MV-4-11 (cell line): ENCODE measurements at places on chromosomes 12 and 14.

- peak; percentile 87 for DNase-seq
Observed at GRCh38 chr12:111437816-111438454, 32.2 kb downstream of the SH2B3 start.

DNA sequence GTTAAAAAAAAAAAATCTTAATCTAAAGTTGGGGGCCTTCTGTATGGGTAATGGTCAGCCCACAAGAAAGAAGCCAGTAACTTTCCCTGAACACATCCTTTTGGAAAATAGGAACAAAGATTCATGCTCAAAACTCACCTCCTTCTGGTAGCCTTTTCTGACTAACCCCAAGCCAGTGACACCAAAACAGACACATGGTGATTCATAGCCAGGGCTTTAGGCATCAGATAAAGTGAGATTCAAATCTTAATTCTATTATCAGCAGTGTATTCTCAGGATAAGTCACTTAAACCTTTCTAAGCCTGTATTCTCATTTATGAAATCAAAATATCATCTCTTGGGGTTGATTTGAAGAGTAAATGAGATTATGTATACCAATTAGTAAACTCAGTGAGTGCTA, 4.9 kb downstream of the ATP5MC2 start:
- DNase-seq = no peak

GRCh38 chr12:14138495-14138894, 157.1 kb upstream of the GRIN2B start:
- DNase-seq = no peak

- DNase-seq = no peak
Observed at GRCh38 chr12:120438495-120439198, 734 bp downstream of the COX6A1 start.

- no peak for DNase-seq
Observed at GRCh38 chr14:93480867-93481266, 50.1 kb downstream of the UNC79 start.

DNA sequence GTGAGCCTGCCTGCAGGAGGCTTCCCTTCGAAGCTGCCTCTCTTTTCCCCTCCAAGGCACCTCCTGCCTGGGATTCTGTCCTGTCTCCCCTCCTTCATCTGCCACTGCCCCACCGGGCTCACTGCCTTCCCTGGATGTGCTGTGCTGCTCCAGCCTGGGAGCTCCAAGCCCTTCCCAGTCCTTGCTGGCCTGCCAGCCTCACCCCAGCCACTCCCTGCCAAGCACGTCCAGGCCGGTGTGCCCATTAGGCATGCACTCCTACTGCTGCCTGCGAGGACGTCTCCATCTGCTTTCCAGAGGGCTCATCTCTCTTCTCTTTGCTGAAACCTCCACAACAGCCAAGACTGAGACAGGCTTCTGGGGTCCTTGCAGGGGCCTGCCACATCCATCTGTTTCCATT, 8.4 kb upstream of the SLC25A47 start:
- no peak for DNase-seq

GRCh38 chr12:5379749-5380496, 52.0 kb upstream of the NTF3 start:
- DNase-seq = peak; percentile 16

DNA sequence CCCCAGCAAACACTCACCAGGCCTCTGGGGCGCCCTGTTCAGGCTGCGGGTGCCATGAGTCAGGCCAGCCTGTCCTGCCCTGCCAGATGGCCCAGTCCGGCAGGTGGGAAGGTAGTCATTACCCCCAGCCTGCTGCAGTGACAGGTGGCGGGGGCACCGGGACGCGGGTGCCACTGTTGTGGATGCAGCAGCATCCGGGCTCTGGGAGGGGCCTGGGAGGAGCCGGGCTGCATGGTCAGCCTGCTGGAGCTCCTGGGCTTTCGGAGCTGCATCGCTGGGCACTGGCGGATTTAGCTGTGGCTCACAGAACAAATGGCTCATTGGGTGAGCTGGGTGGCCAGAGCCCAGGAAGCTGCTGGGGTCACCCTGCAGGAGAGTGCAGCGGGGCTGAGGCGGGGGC, 13.5 kb downstream of the CEP170B start:
- DNase-seq = no peak

GRCh38 chr12:9066755-9067423, 48.8 kb downstream of the A2M start:
- DNase-seq = peak; percentile 8

DNA sequence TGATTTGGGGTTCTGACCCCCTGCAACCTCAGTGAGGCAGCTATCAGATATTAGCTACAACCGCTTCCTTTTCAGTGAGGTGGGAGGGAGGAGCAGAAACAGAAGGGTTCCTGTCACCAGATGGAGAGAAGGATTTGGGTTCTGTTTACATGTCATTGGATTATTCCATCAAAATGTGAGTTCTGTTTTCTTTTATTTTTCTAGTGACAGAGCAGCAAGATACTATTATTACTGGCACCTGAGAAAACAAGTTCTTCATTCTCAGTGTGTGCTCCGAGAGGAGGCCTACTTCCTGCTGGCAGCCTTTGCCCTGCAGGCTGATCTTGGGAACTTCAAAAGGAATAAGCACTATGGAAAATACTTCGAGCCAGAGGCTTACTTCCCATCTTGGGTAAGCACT, 52.8 kb downstream of the FRMD6 start:
- DNase-seq = no peak

DNA sequence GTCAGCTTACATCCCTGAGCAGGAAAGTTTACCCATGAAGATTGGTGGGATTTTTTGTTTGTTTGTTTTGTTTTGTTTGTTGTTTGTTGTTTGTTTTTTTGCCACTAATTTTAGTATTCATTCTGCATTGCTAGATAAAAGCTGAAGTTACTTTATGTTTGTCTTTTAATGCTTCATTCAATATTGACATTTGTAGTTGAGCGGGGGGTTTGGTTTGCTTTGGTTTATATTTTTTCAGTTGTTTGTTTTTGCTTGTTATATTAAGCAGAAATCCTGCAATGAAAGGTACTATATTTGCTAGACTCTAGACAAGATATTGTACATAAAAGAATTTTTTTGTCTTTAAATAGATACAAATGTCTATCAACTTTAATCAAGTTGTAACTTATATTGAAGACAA, 37.6 kb downstream of the CD9 start:
- no peak for DNase-seq

GRCh38 chr14:88496414-88496813, 58.4 kb downstream of the PTPN21 start:
- no peak for DNase-seq

DNA sequence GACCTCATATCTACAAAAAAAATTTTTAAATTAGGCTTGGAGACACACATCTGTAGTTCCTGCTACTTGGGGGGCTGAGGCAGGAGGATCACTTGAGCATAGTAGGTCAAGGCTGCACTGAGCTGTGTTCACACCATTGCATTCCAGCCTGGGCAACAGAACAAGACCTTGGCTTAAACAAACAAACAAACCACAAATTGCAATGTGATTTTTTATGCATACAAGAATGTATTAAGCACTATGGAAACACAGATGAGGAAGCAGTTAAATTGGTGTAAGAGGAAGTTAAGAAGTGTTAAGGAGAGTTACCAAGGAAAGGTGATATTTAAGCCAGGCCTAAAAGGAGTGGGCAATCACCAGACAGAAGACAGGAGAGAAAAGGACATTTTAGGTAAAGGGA, 83.6 kb upstream of the HECTD1 start:
- DNase-seq = peak; percentile 72

DNA sequence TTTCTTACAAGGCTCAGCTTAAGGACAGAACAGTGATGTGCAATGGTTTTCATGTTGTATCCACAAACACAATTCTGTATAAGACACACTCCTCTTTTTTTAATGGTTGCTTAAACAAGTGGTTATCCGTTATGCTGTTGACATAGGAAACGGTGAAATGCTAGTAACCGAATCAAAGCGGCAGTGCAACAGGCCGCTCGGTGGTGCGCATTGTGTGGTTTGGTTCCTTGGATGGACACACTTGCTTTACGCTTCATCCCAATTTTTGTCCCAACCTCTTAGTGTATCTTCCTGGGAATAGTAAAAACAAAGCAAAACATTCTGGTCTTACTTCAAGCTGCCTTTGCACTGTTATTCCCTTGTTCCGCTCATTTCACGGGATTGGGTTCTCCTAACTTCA, 650 bp upstream of the PTGER2 start:
- DNase-seq = peak; percentile 22

GRCh38 chr14:22438742-22439141, 150.3 kb downstream of the DAD1 start:
- DNase-seq = peak; percentile 25

GRCh38 chr14:50360851-50361250, 35.8 kb downstream of the CDKL1 start:
- DNase-seq = no peak

- DNase-seq = peak; percentile 39
Observed at GRCh38 chr14:36019126-36019525, 157.4 kb downstream of the PTCSC3 start.

DNA sequence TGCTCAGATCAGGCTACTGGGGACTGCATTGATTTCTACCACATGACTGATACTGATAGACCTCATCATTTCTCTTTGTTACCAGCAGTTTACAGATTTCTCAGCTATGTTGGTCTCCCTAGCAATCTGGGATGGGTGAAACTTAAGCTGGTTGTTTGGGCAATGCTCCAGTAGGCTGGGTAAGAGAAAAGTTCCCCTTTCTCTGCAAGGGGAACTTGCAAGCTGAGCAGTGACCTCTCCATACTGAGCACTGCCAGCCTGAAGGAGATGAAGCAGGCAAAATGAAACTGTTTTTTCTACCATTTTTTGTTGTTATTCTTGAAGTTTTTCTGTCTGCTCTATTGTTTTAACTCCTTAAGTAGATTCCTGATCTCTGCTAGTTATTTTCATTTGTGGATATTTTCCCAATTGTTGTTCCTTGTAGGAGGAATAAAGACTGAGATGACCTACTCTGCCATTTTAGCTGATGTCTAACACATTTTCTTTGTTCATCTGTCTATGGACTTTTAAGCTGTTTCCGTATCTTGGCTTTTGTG, 1.3 kb upstream of the OR4M1 start:
- DNase-seq = peak; percentile 93

- DNase-seq = no peak
Observed at GRCh38 chr14:44403193-44403592, 103.9 kb downstream of the FSCB start.

DNA sequence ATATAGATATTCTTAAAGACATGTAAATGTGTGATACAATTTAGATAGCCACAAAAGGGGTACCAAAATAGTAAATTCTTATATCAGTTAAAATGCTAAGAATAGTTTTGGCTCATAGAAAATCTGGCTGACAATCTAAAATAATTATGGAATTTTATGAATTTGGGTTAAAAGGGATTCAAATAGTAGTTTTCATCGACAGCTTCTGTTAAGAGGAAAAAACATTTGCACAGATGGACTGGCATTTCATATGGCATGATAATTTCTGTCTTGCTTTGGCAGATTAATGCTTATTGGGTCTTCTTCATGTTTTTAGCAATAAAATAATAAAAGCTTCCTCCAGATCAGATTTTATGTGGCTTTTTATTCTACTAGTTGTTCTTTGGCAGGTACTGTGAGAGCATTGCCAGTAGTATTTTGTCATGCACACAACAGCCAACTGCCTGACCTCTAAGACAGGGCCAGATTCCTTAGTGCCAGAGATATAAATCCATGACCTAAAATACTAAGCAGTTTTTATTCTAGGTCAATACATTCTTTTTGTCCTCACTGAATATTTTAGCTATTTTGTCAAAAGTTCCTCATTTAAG, 9.1 kb downstream of the ABCD2 start:
- no peak for DNase-seq

GRCh38 chr14:100146531-100147091, 12.8 kb downstream of the DEGS2 start:
- no peak for DNase-seq

- DNase-seq = no peak
Observed at GRCh38 chr14:31442284-31442683, 15.0 kb downstream of the DTD2 start.

DNA sequence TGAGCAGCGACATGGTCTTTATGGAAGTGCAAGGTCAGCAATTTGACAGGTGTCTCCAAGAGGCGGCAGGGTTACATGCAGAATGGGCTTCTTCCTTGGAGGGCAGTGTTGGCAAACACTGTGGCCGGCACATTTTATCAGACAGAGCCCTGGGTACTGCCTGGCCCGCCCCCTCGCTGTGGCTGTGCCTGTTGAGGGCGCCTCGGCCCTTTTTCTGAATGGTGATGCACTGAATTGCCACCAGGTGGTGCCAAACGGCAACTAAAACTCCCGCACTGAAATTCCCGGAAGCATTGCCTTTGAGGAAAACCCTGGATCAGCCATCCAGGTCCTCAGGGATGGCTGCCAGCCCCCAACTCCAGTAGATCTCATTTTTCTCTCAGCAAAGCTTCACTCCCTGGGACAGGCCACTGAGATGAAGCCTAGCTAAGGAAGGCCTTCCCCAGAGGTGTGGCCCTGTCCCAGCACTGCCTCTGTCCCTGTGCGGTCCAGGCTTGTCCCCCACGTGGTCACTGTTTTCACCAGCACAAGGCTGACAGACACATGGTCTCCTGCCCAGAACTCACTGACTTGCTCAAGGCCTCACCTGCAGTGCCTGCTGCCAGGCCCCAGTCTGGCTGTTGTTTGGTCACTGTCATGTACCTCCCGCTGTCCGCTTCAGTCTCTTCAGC, 73.6 kb downstream of the TESC start:
- DNase-seq = peak; percentile 39

DNA sequence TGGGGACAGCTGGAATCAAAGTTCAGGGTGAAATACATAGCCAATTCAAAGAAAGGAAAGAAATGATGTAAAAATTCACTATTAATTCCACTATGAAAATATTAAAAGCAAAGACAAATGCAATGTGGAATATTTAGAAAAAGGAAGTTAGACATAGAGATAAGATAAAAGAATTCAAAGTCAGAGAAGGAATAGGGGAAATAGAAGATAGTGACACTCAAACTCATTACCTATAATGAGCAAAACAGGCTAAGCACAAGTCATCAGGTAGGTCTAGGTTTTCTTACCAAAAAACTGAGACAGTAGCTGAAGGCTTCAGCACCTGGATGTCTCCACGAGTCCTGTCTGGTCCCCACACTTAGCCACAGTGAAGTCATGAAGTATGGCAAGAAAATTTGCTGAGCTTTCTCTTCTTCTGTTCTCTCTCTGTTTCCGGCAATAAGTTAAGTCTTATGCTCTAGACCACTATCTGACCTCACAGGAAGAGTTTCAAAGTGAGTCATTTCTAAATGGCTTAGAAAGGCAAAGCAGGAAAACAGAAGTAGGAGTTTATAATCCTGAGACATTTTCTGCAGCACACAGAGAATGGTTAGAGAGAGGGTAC, at the start of gene C3AR1:
Gene C3AR1 (minus strand): TSS at position 369 of the 604 bp plus-strand sequence. CDS start 6,174 bp downstream, outside the sequence.
- DNase-seq = peak; percentile 94
